Lung (tissue), 17 donors: ENCODE measurements at places on chromosomes 3 and 15. TPM values are rescaled to one million over a fixed set of nuclear protein-coding genes. Genes with fewer than 3 reads are reported as not detected.

GRCh38 chr3:59268170-59268569 lies 218.3 kb upstream of the CFAP20DC start:
- H3K4me1 ChIP-seq, result no peaks in the 10 kb centered on the region
- no peak overlapping the region for H3K27ac ChIP-seq
- H3K27me3 ChIP-seq, result no peaks in the 10 kb centered on the region
- H3K36me3 ChIP-seq, result no peaks in the 10 kb centered on the region
- H3K4me3 ChIP-seq, result no peak overlapping the region
- no peak for DNase-seq

GRCh38 chr15:100330629-100331215 lies 11.1 kb downstream of the ADAMTS17 start:
- no peak overlapping the region for H3K4me3 ChIP-seq
- H3K4me1 ChIP-seq, result peaks cover 2% of the 10 kb centered on the region
- H3K27me3 ChIP-seq, result no peaks in the 10 kb centered on the region
- no peak for DNase-seq
- no peaks in the 10 kb centered on the region for H3K36me3 ChIP-seq
- no peak overlapping the region for H3K27ac ChIP-seq

CPLX3 gene
- total RNA-seq, result not detected

- DNase-seq, result no peak
- no peak overlapping the region for H3K4me3 ChIP-seq
- H3K27ac ChIP-seq, result no peak overlapping the region
- no peaks in the 10 kb centered on the region for H3K27me3 ChIP-seq
Measured at GRCh38 chr15:38847666-38848065, 283.1 kb upstream of the RASGRP1 start.

SNX33 gene
- total RNA-seq, result 23.5 TPM

GRCh38 chr15:90004671-90005070 lies 3.5 kb downstream of the ZNF710 start:
- no peak overlapping the region for H3K4me3 ChIP-seq
- DNase-seq, result peak; percentile 33
- H3K36me3 ChIP-seq, result no peaks in the 10 kb centered on the region
- H3K4me1 ChIP-seq, result no peaks in the 10 kb centered on the region
- H3K27me3 ChIP-seq, result no peaks in the 10 kb centered on the region
